ENCODE measurements at places on chromosomes 2 and 18.

- no peak for DNase-seq
Observed at GRCh38 chr2:173766537-173767289, 198.5 kb downstream of the SP3 start.

GRCh38 chr18:72174972-72175649 lies 369.0 kb downstream of the CBLN2 start:
- no peak for DNase-seq

GRCh38 chr18:67047334-67047733 lies 443.4 kb upstream of the CDH19 start:
- no peak for DNase-seq

DNA sequence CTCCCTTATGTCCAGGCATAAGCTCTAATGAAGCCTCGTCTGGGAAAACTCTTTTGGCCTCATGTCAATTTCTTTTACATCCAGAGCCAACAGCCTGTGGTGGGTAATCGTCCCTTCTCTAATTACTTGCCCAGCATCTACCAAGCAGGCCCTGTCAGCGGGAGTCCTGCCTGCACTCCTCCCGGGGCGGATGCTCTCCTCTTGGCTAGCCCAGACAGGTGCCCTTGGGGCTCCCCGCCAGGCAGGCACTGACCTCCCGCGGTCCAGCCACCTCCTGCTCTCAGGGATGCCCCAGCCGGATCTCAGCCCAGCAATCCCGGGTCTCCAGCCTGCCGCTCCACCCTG lies 74.2 kb downstream of the NCAPH start:
- DNase-seq: no peak

GRCh38 chr2:3492951-3493614 lies 26.2 kb downstream of the ADI1 start:
- no peak for DNase-seq
